Fibroblast of mammary gland (primary cell): ENCODE measurements at places on chromosomes 11 and 22.

DNA sequence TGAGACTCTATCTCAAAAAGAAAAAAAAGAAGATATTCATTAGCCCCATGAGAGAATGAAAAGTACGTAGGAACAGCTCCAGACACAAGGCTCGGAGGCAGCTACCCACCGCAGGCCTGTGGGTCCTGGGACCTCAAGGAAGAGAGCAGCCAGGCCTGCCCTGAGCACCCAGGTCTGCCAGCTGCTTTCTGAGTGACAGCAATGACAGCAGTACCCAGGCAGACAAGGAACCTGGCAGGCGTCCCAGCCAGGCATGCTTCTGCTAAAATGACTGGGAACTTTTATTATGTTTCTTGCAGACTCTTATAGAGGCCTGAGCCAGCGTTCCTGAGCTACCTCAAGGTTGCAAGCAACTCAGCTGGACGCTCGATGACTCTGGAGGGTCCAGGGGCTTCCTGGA, 31.6 kb downstream of the CPT1A start:
- no peak for DNase-seq

GRCh38 chr22:33321466-33321865, 263.3 kb upstream of the SYN3 start:
- DNase-seq, result no peak

- no peak for DNase-seq
Measured at GRCh38 chr11:13473013-13473722, 10.1 kb upstream of the BTBD10 start.

- DNase-seq, result no peak
Measured at GRCh38 chr22:49011379-49011768, 816.3 kb downstream of the BRD1 start.

DNA sequence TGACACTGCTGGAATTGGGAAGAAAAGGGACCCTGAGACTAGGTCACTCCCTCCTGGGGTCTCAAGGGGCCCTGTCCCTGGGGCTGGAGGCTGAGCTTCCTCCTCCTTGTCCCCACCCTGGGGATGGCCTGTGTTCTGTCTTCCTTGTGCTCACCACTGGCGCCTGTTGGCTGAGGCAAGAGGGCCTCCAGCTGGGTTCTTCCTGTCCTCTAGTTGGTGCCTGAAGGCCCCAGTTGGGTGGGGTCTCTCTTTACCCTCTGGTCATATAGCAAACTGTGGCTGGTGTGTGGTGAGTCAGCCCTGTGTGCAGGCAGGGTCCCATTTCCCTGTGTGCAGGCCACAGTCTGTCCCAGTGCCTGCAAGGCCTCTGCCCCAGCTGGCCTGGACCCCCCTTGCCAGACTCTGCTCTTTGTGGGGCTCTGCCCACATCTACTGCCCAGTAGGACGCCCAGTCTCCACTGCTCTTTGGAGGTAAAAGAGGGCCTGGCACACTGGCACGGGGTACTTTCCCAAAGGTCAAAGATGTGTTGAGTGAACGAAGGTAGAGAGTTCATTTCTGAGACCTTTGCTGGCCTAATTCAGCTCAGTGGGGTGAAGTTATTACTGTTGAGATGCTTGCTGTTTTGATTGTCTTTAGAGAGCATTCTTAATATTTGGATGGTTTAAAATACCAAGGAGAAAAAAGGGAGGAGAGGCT, 55.1 kb upstream of the CLDN5 start:
- no peak for DNase-seq

- peak; percentile 95 for DNase-seq
Measured at GRCh38 chr11:83033972-83034672, 37.6 kb downstream of the RAB30 start.

DNA sequence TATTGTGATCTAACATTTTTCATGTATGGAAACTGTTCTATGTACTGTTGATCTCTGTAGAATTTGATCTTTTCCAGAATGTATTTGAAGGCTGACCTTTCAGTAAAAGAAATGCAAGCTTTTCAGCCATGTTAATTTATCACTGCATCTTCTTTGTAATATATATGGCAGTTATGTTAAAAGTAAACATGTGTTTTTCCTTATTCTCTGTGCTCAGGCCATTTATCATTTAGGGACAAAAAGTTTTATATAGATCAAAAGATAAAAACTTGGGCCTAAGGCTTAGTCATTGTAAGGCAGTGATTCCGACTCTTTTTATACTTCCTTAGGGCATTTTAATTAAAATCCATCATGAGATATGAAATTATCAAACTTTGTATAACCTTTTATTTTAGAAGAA, 48.7 kb downstream of the KDM2A start:
- no peak for DNase-seq

DNA sequence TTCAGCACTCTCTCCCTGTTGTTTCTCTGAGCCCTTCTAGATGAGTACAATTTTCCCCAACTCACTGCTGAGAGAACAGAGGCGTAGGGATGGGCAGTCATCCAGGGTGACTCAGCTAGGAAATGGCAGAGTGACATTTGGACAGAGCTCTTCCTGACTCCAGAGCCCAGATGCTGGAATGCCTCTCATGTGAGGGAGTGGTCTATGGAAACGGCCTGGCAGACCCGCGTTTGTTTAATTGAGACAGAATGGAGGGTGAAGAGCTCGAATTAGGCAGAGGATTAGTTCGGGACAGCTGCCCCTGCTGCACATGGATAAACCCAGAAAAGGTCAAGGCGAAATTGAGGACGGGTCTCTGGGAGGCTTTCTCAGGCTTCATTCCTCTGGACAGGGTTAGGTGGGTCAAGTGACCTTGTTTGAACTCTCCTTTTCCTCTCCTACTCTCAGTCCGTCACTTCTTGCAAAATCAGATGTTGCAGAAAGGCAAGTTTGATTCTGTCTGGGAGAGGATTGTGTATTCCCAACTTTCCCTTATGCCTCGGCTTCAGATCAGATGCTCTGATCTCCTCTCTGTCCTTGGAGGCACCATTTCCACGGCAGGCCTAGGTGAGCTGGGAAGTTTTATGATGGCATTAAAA, 7.6 kb upstream of the LMO2 start:
- peak; percentile 83 for DNase-seq

DNA sequence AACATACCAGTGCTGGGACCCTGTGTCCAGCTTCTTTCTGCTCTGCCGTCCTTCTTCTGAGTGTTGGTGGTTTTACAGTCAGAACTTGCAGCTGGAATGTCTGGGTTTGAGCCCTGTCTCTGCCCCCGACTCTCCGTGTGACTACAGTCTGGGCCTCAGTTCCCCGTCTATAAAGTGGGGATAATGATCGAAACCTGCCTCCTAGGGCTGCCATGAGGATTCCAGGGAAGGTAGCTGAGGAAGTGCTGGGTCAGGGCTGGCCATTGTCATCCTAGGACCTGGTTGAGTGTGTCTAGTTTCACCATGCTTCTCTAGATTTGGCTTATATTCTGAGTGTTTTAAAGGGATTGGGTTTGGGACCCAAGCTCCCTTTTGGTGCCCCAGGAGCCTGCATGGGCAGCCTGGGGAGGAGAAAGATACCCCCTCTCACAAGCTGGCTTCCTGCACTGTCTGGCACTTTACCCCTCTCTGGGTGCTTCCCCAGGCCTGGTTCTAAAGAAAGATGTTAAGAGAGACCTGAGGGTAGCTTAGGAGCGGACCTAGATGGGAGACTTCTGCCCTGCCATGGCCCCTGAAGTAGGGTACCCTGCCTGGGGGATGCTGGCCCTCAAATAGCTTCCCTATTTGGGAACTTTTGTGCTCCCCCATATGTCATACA, 49.9 kb downstream of the TSPAN18 start:
- no peak for DNase-seq

- DNase-seq, result no peak
Measured at GRCh38 chr11:128125723-128126122, 461.6 kb downstream of the ETS1 start.

DNA sequence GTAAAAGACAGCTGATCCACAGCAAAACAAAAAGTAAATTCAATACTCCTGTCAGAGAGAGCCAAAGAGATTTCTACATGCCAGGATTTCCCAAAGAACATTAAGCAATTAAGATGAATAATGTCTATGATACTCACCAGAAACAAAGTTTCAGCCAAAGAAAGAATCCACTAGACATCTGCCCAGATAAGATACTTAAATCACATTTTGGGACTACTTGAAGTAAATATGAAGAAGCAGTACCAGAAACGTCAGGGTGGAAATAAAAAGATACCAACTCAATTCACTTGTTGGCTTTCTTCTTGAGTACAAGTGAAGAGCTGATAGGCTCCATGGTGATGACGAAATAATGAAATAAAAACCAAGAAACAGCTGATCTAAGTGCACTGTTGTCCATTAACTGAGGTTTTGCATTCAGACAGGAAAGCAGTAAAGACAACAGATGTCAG, 31.6 kb upstream of the ARHGAP32 start:
- peak; percentile 83 for DNase-seq

DNA sequence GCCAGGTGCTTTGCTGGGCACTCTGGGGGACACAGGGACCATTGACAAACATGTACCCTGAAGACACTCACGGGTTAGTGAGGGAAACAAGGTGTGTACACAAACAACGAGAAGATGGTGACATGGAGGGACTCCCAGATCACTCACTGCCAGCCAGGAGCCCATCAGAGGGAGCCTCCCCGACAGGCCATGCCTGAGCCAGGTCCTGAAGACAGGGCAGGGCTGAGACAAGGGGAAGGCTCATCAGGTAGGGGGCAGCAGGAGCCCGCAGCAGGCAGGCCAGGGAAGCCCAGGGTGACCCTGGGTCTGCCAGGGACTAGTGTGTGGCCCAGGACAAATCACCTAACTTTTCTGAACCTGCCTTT, 127.9 kb downstream of the BUD13 start:
- no peak for DNase-seq

GRCh38 chr11:95282291-95282751, 51.3 kb upstream of the SESN3 start:
- peak; percentile 55 for DNase-seq

DNA sequence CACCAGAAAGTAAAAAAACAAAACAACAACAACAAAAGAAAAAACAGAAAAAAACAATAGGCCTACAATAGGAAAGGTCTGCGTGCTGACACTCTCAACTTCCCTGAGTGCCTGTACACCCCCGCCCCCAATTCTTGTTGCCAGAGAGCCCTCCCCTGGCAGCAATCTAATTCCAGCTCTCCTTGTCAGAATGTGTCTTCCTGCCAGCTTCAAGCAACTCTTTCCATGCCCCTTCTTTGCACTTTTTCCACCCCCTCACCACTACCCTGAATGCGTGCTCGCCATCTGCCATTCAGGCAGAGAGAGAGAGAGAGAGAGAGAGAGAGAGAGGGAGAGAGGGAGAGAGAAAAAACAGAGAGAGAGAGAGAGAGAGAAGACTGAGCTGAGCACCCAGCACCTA, 245.0 kb downstream of the KIRREL3 start:
- no peak for DNase-seq

GRCh38 chr11:9692691-9693090, 28.8 kb downstream of the SWAP70 start:
- DNase-seq, result no peak

GRCh38 chr11:31492320-31492913, 17.0 kb downstream of the IMMP1L start:
- peak; percentile 43 for DNase-seq

DNA sequence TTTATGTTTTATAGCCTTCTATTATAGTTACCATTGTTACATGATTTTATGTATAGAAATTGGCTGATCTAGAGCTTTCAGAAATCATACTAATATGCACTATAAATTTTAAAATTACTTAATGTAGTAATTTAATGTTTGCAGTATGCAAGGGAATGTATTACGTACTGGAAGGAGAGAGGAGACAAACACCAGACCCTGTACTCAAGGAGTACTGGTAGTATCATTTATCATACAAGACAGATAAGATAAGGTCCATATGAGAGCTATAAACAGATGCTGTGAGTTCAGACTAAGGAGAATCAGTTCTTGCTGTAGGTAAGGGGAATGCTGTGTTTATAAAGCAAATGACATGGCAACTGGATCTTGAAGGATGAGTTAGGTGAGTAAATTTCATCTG, 765 bp downstream of the BCO2 start:
- no peak for DNase-seq

DNA sequence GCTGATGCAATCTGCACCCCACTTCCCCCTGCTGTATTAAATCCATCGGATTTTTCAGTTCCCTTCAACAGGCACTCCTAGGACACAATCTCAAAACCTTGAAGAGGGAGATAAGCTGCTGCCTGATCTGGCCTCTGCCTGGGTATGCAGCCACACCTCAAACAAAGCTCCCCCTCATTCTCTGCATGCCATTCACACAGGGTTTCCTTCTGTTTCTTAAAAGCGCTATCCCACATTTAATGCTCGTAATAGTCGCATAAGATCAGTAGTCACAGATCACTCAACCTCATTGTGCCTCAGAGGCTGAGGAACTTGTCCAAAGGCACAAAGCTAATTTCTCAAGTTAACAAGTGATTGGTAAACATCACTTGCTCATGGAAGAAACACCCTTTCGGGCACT, 34.0 kb downstream of the UQCR10 start:
- DNase-seq, result no peak

GRCh38 chr11:112650527-112650926, 310.7 kb upstream of the NCAM1 start:
- DNase-seq, result no peak

DNA sequence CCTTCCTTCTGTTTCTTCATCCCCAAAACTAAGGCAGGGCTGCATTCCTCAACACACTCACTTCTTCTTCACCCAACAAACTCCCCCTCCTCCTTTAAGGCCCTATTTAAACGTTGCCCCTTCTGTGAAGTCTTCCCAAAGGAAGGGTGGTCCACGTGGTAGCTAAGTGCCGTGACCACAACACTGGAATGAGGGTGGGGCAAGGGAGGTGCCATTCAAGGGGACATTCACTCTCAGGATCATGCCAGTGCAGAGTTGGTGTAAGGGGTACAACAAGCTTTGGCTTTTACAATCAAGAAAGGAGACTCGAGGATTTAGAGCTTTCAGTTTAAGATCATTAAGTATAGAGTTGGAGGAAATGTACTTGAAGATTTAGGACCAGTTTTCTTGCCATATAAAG, 8.0 kb upstream of the MS4A10 start:
- DNase-seq, result no peak

GRCh38 chr11:34198523-34198922, 93.1 kb downstream of the NAT10 start:
- DNase-seq, result no peak

GRCh38 chr11:65562788-65563187, 4.6 kb upstream of the LTBP3 start:
- DNase-seq, result no peak

DNA sequence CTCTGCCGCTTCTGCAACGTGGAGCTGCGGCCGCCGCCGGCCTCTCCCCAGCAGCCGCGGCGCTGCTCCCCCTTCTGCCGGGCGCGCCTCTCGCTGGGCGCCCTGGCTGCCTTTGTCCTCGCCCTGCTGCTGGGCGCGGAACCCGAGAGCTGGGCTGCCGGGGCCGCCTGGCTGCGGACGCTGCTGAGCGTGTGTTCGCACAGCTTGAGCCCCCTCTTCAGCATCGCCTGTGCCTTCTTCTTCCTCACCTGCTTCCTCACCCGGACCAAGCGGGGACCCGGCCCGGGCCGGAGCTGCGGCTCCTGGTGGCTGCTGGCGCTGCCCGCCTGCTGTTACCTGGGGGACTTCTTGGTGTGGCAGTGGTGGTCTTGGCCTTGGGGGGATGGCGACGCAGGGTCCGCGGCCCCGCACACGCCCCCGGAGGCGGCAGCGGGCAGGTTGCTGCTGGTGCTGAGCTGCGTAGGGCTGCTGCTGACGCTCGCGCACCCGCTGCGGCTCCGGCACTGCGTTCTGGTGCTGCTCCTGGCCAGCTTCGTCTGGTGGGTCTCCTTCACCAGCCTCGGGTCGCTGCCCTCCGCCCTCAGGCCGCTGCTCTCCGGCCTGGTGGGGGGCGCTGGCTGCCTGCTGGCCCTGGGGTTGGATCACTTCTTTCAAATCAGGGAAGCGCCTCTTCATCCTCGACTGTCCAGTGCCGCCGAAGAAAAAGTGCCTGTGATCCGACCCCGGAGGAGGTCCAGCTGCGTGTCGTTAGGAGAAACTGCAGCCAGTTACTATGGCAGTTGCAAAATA, 816 bp downstream of the PDE3B start:
- DNase-seq, result no peak

GRCh38 chr11:126607776-126608541, 252.5 kb downstream of the ST3GAL4 start:
- DNase-seq, result no peak
